ENCODE measurements at places on chromosomes 2 and 18. TPM values are rescaled to one million over a fixed set of nuclear protein-coding genes. Genes with fewer than 3 reads are reported as not detected.

ADCYAP1 gene
- not detected for polyA plus RNA-seq

DNA sequence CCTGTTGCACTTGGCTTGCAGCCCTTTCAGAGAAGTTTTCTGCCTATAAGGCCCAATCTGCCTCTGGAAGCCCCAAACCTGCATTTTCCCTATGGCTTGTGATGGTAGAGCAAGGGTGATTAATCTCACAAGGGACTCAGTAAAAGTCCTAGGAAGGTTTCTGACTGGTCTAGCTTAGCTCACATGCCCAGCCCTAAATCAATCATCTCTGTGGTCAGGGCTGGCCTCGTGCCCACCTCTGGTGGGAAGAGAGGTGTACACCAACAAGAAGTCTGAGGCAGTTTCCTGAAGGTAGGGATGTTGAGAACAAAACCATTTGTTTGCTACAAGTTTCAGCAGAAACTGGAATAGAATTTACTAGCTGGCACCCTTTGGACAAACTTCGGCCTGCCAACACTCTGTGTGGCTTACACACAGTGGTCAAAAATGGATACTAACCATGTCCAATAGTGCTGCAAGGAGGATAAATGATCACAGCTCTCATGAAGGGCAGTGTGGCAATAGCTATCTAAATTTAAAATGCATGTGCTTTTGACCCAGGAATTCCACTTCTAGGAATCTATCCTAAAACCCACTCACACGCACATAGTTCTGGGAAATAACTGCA is 96.4 kb downstream of the EN1 start:
- peak; percentile 70 for DNase-seq

- peak; percentile 60 for DNase-seq
Measured at GRCh38 chr2:234003972-234004617, 46.4 kb upstream of the SPP2 start.

MMADHC gene
- 97.7 TPM for polyA plus RNA-seq

DNA sequence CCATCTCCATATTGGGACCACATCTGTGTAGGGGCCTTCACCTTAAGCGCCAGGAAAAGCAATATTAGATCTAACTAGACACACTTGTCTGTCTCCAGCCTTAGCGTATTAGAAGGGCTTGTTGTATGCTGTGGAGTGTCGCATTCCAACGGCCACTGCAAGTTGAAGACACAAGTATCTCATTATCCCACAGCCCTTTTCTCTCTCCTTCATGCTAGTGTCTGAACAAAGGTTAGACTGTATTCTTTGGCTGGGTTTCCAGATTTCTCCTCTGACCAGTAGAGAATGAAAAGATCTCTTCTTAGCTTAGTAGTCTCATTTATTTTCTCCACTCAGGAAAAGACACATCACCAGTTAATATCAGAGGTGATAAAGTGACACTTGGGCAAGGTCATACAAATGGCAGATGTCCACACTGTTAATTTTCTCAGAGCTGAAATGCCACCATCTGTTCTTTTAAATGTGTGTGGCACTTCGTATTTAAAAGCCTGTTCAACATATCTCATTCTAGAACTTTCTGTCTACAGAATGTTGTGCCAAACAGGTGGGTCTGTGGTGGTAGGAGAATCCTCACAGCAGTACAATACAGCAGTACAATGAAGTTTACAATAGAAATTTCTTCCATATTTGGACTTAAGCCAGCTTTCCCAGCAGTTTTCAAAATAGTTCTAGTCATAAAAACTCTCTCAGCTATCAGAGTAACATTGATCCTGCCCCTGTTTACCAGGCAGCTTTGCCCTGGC is 94.0 kb upstream of the ITGA6 start:
- DNase-seq: no peak

DNA sequence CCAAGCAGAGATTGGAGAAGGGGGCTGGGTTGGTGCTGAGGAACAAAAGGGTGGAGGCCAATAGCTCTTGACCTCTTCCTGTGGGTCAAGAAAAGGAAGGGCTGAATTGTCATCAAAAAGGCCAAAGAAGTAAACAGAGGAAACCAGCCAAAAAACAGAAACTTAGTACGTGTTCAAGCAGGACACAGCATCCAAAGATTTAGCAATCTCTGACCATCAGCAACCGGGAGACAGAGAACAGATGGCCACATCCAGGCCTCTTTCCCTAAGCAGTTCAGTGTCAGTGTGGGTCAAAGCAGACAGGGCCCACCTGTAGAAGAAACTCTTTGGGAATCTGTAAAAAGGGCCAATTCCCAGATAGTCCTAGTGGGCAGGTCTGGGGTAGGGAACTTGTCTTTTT is 2.9 kb downstream of the DNPEP start:
- no peak for DNase-seq

FAM228A gene
- polyA plus RNA-seq: 0.67 TPM

DNA sequence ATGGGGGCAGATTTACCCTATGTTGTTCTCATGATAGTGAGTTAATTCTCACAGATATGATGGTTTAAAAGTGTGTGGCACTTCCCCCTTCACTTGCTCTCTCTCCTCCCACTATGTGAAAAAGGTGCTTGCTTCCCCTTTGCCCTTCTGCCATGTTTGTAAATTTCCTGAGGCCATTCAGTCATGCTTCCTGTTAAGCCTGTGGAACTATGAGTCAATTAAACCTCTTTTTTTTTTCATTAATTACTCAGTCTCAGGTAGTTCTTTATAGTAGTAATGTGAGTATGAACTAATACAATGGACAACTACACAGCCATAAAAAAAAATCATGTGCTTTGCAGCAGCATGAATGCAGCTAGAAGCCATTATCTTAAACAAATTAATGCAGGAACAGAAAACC is 118.5 kb downstream of the CALCRL start:
- peak; percentile 72 for DNase-seq

SH3YL1 gene
- polyA plus RNA-seq: 21.9 TPM

IL37 gene
- 0.43 TPM for polyA plus RNA-seq

WDCP gene
- 3.7 TPM for polyA plus RNA-seq

- no peak for DNase-seq
Measured at GRCh38 chr2:96156011-96156820, 11.0 kb upstream of the DUSP2 start.

DNA sequence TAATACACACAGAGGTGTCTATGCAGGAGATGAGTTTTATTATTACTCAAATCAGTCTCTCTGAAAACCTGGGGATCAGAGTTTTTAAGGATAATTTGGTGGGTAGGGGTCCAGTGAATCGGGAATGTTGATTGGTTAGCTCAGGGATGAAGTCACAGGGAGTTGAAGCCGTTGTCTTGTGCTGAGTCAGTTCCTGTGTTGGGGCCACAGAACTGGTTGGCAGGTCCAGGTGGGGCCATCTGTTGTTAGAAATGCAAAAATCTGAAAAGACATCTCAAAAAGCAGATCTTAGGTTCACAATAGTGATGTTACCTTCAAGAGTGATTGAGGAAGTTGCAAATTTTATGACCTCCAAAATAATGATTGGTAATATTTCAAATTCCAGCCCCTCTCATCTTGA is 86.9 kb downstream of the VSNL1 start:
- no peak for DNase-seq

TMEM185B gene
- polyA plus RNA-seq: 11.4 TPM

DNA sequence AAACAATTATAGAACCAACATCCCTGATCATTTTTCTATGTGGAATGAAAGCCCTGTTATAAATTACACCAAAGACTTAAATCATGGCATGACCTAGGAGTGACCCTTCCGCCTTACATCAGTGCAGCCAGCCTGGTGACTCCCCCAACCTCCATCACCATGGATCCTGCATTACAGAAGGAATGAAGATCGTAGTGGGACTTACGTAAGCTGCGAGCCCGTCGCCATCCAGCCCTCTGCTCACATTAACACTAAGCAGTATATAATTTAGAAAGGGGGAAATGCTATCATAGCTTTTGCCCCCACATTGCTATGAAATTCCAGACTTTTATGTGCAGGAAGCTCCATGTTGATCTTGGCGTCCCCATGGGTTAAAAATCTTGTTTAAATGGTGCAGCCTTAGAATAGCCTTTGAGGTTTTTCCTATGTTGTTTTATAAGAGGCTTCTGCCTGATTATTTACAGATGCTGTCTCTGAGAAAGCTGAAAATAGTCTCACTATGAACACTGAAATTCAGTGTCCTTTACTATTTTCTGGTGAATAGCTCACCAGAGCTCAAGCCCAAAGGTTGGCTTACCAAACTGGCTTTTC is 76.3 kb downstream of the COLEC12 start:
- no peak for DNase-seq

GRCh38 chr18:79578396-79579260 is 101.0 kb upstream of the CTDP1 start:
- no peak for DNase-seq

NGEF gene
- polyA plus RNA-seq: not detected

GRCh38 chr2:222884805-222885424 is 24.1 kb downstream of the ACSL3 start:
- no peak for DNase-seq

LYPD6B gene
- polyA plus RNA-seq: 5.8 TPM

- DNase-seq: no peak
Measured at GRCh38 chr2:112699984-112700667, 20.7 kb upstream of the NT5DC4 start.

DNA sequence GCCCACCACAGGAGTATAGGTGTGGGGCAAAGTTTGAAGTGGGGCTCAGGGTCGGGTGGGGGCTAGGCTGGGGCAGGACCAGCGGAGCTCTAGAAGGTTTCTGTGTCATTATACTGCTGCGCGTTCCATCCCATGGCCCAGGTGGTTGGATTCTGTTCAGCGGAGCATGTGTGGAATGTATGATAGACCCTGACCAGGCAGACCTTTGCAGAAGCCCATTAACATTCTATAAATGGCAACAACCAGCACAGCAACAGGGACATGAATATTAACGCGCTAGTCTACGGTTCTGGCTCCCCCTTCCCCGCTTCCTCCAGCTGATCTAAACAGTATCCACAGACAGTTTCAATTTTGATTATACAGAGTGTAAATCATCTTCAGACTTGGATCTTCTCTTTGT is 4.1 kb upstream of the PRKCE start:
- DNase-seq: no peak

IL36A gene
- not detected for polyA plus RNA-seq

DNA sequence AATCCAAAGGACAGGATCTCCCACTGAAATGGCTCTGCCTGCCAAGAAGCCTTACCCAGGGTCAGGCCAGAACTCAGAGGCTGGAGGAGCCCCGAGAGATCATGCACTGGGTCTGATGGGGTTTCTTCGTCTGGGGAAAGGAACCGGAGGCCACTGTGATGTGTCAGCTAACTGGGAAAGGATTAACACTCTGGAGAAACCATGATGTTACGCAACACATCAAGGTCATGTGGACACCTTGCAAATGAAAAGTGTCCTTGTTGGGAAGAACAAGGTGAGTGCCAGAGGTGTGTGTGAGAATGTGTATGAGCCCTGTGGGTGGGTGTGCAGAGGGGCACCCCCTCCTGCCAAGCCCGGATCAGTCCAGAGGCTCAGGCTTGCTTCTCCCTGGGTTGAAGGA is 86.9 kb downstream of the CRACDL start:
- no peak for DNase-seq

AKAIN1 gene
- polyA plus RNA-seq: not detected

- DNase-seq: no peak
Measured at GRCh38 chr18:23459530-23459921, 6.4 kb downstream of the RIOK3 start.

- DNase-seq: no peak
Measured at GRCh38 chr2:42794271-42795046, 2.1 kb upstream of the HAAO start.

- DNase-seq: no peak
Measured at GRCh38 chr2:26584191-26584590, 57.0 kb downstream of the CIB4 start.

DNA sequence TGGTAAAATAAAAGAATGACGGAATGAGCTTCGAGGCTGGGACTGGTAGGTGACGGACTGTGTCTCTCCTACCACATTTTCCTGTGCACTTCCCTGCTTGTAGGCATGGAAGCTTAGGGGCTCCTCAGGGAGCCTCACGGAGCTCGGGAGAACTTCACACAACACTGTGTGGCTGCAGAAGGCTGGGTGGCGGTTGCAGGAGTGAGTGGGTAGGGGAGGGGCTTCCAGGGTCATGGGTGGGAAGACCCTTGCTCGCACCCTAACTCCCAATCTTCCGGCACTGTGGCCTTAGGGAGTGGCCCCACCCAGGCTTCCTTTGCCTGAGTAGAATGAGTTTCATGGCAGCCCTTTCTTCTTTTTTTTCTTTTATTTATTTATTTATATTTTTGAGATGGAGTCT is 128.6 kb downstream of the INHBB start:
- DNase-seq: no peak

FKBP7 gene
- polyA plus RNA-seq: 2.2 TPM

DNA sequence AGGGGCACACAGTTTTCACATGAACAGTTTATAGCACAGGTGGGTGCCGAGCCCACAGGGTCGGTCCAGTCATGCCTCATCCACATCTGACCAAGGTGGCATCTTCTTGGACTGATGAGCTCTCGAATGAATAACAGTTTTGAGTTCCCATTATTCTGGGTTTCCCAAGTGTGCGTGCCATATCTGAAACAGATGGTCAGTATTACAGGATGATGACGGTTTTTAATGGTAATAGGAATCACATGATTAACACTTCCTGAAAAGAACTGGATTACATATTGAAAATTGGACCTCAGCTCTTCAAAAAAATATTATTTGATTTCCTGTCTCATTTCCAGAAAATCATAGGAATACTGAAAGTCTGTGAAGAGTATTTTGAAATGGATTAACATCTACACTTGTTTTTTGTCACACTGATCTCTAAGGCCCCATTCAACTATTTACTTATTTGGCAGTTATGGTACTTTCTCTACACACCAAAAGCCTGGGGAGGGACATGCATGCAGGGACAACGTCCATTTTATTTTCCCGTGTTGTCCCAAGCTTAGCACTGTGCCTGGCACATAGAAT is 22.2 kb upstream of the NAB1 start:
- DNase-seq: no peak

SLC9A4 gene
- not detected for polyA plus RNA-seq

SGO2 gene
- 8.1 TPM for polyA plus RNA-seq

DNA sequence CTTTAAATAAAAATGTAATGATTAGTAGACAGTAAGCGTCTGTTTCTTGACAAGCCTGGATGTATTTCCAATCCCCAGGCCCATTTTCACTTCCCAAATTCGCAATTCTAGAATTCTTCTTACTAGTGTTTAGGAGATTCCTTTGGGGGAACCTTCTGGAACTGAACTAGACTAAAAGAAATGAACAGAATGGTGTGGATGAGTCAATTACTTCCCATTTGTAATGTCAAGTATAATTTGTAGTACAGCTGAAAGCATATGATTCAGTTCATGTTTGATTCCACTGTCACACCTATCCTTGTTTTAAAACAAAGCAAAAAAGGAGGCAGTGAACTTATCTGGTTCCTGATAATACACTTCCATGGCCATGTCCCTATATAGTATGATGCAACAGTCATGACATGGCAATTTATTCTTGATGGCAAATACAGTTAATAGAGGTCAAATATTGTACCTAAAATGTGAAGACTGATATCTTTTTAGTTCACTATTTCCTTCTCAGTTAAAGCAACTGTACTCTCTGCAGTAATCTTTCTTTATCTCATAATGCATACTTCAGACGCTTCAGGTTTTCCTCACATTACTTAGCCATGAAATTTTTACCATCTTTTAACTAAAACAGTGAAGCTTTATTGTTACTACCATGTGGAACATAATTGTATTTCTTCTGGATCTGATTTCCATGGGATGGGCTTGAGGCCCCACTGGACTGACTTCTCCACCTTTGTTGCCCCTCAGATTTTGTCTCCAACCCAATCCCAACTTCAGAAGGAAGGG is 2.0 kb downstream of the IDH1 start:
- no peak for DNase-seq

- DNase-seq: no peak
Measured at GRCh38 chr2:154724194-154724797, 25.8 kb downstream of the KCNJ3 start.

GRCh38 chr2:145860083-145860482 is 1340.2 kb upstream of the ZEB2 start:
- DNase-seq: peak; percentile 7

Data from foreskin keratinocyte (primary cell).